Activated naive CD8-positive, alpha-beta T cell treated with anti-CD3 and anti-CD28 coated beads, Interleukin-2, amount 10 ng/mL, durations not matched to agents 7 days and 5 days (primary cell): ENCODE measurements at places on chromosomes 5 and 9. TPM values are rescaled to one million over a fixed set of nuclear protein-coding genes. Genes with fewer than 3 reads are reported as not detected.

The ANKRD31 gene
- 0.58 TPM for total RNA-seq

The LRRC19 gene
- not detected for total RNA-seq

The PCDHA2 gene
- not detected for total RNA-seq

GRCh38 chr9:6702707-6703106 lies 55.1 kb upstream of the KDM4C start:
- DNase-seq = no peak

GRCh38 chr5:137760719-137761516 lies 6.8 kb upstream of the HNRNPA0 start:
- DNase-seq = no peak
